ENCODE measurements at places on chromosomes 12 and 14.

DNA sequence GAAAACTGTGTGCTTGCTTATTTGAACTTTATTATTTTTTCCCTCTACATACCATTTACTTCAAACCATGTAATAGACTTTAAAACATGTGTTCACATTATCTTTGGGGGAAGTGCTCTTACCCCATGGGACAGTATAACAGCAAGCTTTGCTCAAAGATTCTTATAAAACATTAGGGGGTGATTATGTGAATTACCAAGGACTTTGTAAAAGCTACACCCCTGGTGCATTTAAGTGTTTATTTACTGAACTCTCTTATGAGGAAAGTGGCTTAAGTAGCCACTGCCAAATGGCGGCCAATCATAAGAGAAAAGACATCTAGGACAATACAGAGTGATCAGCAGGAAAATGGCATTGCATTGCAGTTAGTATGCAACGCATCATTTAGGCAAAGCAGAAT lies 70.3 kb downstream of the CAPZA3 start:
- no peaks in the 10 kb centered on the region for H3K27me3 ChIP-seq
- H3K4me1 ChIP-seq, result no peaks in the 10 kb centered on the region
- no peak overlapping the region for H3K4me3 ChIP-seq
- H3K36me3 ChIP-seq, result no peaks in the 10 kb centered on the region
- DNase-seq, result no peak

GRCh38 chr14:88815980-88816379 lies 8.5 kb upstream of the TTC8 start:
- H3K27me3 ChIP-seq, result no peaks in the 10 kb centered on the region
- no peak overlapping the region for H3K27ac ChIP-seq
- no peaks in the 10 kb centered on the region for H3K4me1 ChIP-seq
- H3K36me3 ChIP-seq, result no peaks in the 10 kb centered on the region

- no peaks in the 10 kb centered on the region for H3K27me3 ChIP-seq
- H3K4me3 ChIP-seq, result no peak overlapping the region
- H3K4me1 ChIP-seq, result peaks cover 8% of the 10 kb centered on the region
Measured at GRCh38 chr12:45350861-45351260, 135.0 kb downstream of the ANO6 start.

DNA sequence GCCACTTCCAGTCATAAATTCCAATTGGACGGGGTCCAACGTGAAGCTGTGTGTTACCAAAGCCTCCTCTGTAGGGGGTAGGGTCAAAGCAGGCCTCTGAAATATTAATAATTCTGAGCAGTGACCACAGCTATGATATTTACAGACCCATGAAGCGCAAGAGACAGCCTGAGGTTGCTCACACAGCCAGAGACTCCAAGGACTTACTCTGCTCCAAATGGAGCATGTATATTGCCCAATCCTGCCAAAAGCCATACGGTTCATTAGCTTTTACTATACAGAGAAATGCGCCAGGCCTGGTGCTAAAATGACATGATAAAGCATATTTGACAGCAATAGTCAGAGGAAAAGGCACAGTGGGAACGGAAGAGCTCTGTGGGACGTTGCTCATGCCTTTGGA lies 151.3 kb downstream of the PAH start:
- no peaks in the 10 kb centered on the region for H3K4me1 ChIP-seq
- H3K27me3 ChIP-seq, result no peaks in the 10 kb centered on the region
- no peaks in the 10 kb centered on the region for H3K36me3 ChIP-seq
- no peak for DNase-seq
- H3K27ac ChIP-seq, result no peak overlapping the region
- no peak overlapping the region for H3K4me3 ChIP-seq

DNA sequence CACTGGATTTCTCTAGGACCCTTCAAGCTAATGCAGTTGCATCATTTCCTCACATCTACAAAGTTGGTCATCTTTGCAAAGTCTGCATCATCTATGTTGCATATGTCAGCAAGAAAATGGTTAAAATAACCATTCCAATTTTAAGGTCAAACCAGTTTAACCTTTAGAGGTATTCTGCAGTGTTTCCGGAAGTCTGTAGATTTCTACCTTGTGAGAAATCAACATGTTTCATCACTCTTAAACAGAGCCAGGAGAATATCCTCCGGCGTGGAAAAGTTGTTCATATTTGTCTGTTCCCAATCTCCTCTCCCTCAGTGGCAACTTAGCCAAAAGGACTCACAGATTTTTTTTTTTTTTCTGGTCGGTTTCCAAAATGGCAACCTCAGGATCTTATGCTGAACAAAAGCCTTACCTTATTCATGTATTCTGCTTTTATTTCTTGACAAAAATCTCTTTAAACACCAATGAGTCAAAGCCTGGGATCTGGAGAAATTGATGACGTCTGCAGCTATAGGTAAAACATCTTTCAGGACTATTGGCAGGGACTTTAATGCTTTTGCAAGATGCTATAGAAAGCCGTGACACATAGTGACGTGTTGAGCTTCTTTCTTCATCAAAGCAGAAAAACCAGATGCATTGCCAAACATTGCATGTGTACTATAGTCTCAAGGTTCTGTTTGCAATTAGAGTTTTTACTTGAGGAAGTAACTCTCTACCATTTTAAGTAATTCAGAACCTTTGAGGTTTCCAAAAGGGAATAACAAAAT lies 16.0 kb upstream of the CDK17 start:
- H3K27me3 ChIP-seq, result no peaks in the 10 kb centered on the region
- no peaks in the 10 kb centered on the region for H3K36me3 ChIP-seq
- H3K27ac ChIP-seq, result peak overlapping the region; percentile 99
- DNase-seq, result peak; percentile 14
- H3K4me1 ChIP-seq, result peaks cover 45% of the 10 kb centered on the region

DNA sequence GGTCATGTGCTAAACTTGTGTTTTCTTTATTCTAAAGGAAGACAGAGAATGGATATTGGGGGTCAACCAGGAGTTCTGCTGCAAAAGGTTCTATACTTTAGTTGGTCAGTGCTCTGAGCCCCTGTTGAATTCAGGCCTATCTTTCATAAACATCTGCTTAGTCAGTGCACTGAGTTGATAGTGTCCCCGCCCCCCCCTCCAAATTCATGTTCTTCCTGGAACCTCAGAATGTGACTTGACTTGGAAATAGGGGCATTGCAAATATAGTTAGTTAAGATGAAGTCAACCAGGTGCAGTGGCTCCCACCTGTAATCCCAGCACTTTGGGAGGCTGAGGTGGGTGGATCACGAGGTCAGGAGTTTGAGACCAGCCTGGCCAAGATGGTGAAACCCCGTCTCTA lies 23.3 kb downstream of the CHST11 start:
- H3K27me3 ChIP-seq, result no peaks in the 10 kb centered on the region
- H3K27ac ChIP-seq, result peak overlapping the region; percentile 67
- DNase-seq, result no peak
- peaks cover 25% of the 10 kb centered on the region for H3K4me1 ChIP-seq

DNA sequence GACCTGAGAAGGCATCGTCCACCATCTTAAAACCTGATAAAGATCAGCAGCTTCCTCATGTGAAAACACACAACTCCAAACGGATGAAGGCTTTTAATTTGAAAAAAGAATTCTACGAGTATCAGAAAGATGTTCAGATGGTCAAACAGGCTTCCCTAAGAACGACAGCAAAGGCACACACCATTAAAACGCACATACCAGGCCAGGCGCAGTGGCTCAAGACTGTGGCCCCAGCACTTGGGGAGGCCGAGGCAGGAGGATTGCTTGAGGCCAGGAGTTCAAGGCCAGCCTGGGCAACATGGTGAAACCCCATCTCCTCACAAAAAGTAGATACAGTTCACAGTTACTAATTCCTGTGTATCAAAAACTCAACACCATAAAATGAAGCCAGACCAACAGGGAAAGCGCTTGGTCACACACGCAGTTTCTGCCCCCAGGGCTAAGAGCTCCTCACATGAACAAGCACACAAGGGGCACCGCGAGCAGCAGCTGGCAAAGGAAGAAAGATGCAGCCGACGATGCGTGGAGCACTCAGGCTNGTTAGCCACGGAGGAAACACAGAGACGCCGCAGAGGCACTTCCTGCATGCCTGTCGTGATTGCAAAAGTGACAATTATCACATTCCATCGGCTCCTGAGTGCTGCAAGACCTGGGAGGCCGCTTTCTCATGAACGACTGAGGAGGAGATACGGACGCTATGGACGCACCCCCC lies 78.0 kb downstream of the NOC4L start:
- no peaks in the 10 kb centered on the region for H3K36me3 ChIP-seq
- H3K4me1 ChIP-seq, result no peaks in the 10 kb centered on the region
- no peak overlapping the region for H3K27ac ChIP-seq
- H3K4me3 ChIP-seq, result no peak overlapping the region
- peak; percentile 50 for DNase-seq
- peaks cover 40% of the 10 kb centered on the region for H3K27me3 ChIP-seq

DNA sequence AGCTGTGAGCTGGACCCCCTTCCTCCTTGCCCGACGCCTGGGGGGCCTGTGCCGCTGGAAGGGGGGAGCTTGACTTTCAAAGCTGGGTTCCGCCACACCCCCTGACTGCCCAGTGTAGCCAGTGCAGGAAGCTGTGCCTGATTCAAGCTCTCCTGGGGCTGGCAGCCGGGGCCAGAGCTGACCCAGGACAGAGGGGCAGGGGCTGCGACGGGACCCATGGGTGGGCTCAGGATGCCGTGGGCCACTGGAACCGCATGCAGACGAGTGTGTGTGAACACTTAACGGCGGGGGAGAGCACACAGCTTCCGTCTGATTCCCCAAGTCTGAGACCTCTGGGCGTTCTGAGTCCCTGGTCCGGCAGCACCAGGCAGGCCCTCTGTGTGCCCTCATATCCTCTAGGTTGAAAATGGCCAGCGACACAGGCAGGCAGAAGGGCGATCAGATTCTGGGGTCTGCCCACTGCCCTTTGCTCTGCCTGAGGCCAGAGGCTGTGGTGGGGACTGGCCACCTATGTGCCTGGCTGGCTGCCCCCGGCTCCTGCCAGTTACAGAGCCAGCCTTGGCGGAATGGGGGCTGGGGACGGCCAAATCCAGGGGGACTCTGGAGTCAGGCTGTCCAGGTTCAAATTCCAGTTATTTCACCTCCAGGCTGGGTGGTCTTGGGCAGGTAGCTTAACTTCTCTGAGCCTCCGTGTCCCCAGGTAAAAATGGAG lies 54.0 kb downstream of the CYP46A1 start:
- H3K4me3 ChIP-seq, result peak overlapping the region; percentile 49
- H3K4me1 ChIP-seq, result no peaks in the 10 kb centered on the region
- H3K27me3 ChIP-seq, result no peaks in the 10 kb centered on the region
- H3K27ac ChIP-seq, result no peak overlapping the region

DNA sequence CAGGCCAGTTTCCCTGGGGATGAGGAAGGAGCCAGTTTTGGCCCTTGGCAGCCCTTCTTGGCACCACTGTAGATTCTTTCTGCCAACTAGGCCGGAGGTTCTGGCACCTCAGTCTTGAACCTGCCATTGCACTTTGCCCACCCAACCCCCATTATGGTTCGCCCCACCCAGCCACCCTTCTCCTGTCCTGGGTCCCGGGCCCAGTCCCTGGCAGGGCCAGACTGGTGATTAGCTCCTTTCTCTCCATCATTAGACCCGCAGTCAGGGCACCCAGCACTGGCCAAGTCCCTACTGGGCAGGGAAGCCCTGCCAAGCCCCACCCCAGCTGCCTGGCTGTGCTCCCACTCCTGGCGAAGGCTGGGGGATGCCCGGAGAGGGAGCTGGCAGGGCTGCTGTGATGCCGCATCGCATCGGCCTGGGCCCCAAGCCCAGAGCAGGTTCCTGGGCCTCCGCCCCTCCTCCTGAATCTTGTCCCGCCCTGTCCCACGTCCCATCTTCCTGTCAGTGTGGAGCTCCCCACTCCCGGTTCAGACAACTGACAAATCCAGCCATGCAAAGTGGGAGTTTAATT lies 9.8 kb downstream of the FAM222A start:
- no peak overlapping the region for H3K27ac ChIP-seq
- no peak overlapping the region for H3K4me3 ChIP-seq
- H3K36me3 ChIP-seq, result no peaks in the 10 kb centered on the region
- no peaks in the 10 kb centered on the region for H3K27me3 ChIP-seq

Measured in PC-9 (cell line).